ENCODE measurements at places on chromosomes 13 and 19.

DNA sequence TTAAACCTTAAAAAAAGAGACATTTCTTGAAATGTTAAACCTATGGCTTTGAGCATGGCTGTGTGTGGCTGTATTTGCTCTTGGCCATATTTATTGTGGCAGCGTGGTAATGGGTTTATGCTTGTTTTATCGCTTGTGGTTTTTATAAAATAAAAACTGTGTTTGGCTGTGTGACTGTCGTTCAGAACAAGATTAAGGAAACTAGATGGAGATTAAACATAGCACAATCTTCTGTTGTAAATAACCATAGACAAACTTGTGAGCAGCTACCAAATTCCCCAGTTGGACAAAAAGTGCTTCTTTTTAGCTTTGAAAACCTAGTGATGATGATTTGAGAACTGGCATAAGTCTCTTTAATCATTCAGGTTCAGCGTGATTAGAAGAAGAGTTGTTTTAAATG is 191.0 kb downstream of the GGACT start:
- H3K27me3 ChIP-seq: no peaks in the 10 kb centered on the region
- H3K27ac ChIP-seq: no peak overlapping the region
- peaks cover under 1% of the 10 kb centered on the region for H3K4me1 ChIP-seq
- no peaks in the 10 kb centered on the region for H3K36me3 ChIP-seq

GRCh38 chr13:51912511-51913225 is 50.9 kb downstream of the CCDC70 start:
- no peaks in the 10 kb centered on the region for H3K27me3 ChIP-seq
- H3K4me1 ChIP-seq: no peaks in the 10 kb centered on the region
- no peak overlapping the region for H3K4me3 ChIP-seq
- H3K36me3 ChIP-seq: no peaks in the 10 kb centered on the region

GRCh38 chr13:43877326-43877725 is 2.2 kb downstream of the CCDC122 start:
- no peak overlapping the region for H3K4me3 ChIP-seq
- H3K27me3 ChIP-seq: no peaks in the 10 kb centered on the region
- H3K27ac ChIP-seq: no peak overlapping the region
- peaks cover 23% of the 10 kb centered on the region for H3K4me1 ChIP-seq
- DNase-seq: no peak
- H3K36me3 ChIP-seq: no peaks in the 10 kb centered on the region

DNA sequence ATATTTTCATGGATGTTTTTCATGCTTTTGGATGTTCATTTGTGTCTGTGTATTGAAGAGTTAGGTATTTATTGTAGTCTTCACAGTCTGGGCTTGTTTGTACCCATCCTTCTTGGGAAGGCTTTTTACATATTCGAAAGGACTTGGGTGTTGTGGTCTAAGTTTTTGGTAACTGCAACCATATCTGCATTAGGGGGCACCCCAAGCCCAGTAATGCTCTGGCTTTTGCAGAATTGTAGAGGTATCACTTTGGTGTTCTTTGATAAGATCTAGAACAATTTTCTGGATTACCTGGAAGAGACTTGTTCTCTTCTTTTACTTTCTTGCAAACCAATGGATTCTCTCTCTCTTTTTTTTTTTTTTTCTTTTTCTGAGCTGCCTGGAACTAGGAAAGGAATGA is 581.3 kb downstream of the DACH1 start:
- no peak overlapping the region for H3K4me3 ChIP-seq
- no peak overlapping the region for H3K27ac ChIP-seq
- H3K27me3 ChIP-seq: no peaks in the 10 kb centered on the region
- DNase-seq: no peak
- no peaks in the 10 kb centered on the region for H3K4me1 ChIP-seq

- no peaks in the 10 kb centered on the region for H3K36me3 ChIP-seq
- no peaks in the 10 kb centered on the region for H3K4me1 ChIP-seq
- no peak for DNase-seq
- H3K27me3 ChIP-seq: no peaks in the 10 kb centered on the region
Observed at GRCh38 chr13:70034286-70034685, 73.3 kb upstream of the ATXN8OS start.

GRCh38 chr19:52270266-52270885 is 989 bp downstream of the ZNF766 start:
- H3K27ac ChIP-seq: peak overlapping the region; percentile 93
- no peaks in the 10 kb centered on the region for H3K36me3 ChIP-seq
- peak overlapping the region; percentile 93 for H3K4me3 ChIP-seq
- no peaks in the 10 kb centered on the region for H3K27me3 ChIP-seq

- H3K36me3 ChIP-seq: peaks cover 54% of the 10 kb centered on the region
- peak overlapping the region; percentile 61 for H3K27ac ChIP-seq
- no peaks in the 10 kb centered on the region for H3K27me3 ChIP-seq
- peaks cover 21% of the 10 kb centered on the region for H3K4me1 ChIP-seq
- H3K4me3 ChIP-seq: no peak overlapping the region
- DNase-seq: no peak
Observed at GRCh38 chr19:41411968-41412265, 14.3 kb downstream of the BCKDHA start.

DNA sequence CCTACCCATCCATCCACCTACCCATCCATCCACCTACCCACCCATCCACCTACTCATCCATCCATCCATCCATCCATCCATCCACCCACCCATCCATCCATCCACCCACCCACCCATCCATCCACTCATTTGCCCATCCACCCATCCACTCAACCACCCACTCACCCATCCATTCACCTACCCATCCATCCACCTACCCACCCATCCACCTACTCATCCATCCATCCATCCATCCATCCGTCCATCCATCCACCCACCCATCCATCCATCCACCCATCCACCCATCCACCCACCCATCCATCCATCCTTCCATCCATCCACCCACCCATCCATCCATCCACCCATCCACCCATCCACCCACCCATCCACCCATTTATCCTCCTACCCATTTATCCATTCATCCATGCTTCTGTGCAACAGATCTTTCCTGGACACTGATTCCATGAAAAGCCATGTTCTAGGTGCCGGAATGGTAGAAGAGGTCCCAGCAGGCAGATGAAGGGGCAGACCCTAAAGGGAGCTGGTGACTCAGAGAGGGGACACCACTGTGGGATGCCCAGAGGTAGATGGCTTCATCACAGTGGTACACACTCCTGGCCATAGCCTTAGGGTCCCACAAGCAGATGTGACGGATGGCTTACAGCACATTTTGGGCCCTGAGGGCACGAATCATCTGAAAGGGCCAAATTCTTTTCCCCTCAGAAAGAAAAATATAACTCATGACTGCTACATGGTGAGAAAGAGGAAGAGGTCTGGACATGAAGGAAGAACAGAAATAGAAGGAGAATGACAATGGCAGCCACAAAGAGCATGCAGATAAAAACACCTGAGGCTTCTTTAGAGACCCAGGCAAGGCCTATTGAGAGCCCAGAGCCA is 76.0 kb downstream of the KCTD15 start:
- H3K4me3 ChIP-seq: no peak overlapping the region
- H3K36me3 ChIP-seq: no peaks in the 10 kb centered on the region
- H3K27ac ChIP-seq: no peak overlapping the region
- H3K4me1 ChIP-seq: peaks cover 19% of the 10 kb centered on the region

DNA sequence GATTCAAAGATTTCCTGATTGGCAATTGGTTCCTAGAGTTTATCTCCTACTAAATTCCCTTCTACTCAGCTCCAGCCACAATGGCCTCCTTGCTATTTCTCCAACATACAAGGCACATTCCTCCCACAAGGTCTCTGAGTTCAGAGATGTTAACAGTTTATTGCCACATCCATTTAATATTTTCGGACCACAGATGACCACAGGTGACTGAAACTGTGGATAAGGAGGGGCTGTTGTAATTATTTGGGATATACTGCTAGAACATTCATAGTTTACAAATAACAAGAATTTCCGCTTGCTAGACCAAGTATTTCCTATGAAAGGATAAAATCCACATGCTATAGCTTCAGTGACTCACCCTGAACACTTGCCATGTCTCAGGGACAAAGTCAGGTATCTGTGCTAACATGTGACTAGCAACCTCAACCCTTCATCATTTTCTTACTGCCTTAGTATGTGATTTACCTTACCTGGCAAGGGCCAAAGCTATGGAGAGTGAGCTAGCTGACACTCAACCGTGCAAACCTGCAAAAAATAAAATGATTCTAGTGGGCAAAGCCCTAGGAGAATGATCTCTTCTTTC is 117.7 kb downstream of the TBC1D4 start:
- no peak overlapping the region for H3K4me3 ChIP-seq
- no peak for DNase-seq
- no peaks in the 10 kb centered on the region for H3K27me3 ChIP-seq
- peaks cover 10% of the 10 kb centered on the region for H3K4me1 ChIP-seq

- peaks cover 65% of the 10 kb centered on the region for H3K4me1 ChIP-seq
- peak overlapping the region; percentile 98 for H3K27ac ChIP-seq
Observed at GRCh38 chr19:47105874-47106273, 7.7 kb downstream of the ZC3H4 start.

GRCh38 chr19:5035793-5036697 is 67.1 kb downstream of the KDM4B start:
- H3K27me3 ChIP-seq: no peaks in the 10 kb centered on the region
- no peak overlapping the region for H3K4me3 ChIP-seq
- peaks cover 62% of the 10 kb centered on the region for H3K4me1 ChIP-seq
- DNase-seq: no peak
- no peaks in the 10 kb centered on the region for H3K36me3 ChIP-seq

DNA sequence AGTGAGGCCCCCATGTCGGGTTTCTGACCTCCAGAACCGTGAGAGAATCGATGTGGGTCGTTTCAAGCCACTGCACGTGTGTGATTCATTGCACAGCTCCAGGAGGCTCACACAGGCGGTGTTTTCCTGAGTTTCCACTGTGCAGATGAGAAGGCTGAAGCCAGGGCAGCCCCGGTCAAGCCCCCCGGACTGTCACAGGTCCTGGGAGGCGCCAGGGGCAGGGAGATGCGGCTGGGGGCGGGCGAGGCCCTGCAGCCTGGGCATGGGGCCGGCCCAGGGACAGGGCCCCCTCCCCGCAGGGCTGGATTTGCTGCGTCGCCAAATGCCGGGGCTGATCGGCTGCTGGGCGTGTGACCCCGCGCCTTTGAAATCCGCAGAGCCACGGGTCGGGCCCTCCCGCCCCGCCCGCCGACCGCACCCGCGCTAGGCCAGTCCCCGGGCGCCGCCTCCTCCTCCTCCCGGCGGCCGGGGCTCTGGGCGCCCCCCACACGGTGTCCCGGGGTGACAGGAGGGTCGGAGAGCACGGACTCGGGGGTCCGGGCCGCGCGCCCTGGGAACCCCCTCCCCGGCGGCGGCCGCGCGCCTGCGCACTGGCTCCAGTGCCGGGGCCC is 9.9 kb upstream of the MKNK2 start:
- no peaks in the 10 kb centered on the region for H3K27me3 ChIP-seq
- peak overlapping the region; percentile 99 for H3K27ac ChIP-seq
- H3K4me3 ChIP-seq: peak overlapping the region; percentile 93
- DNase-seq: no peak

- H3K27me3 ChIP-seq: no peaks in the 10 kb centered on the region
- H3K36me3 ChIP-seq: no peaks in the 10 kb centered on the region
- H3K4me1 ChIP-seq: peaks cover 27% of the 10 kb centered on the region
- peak; percentile 88 for DNase-seq
Observed at GRCh38 chr19:9934132-9934950, 2.0 kb downstream of the OLFM2 start.

GRCh38 chr19:39969681-39970424 is 1.1 kb upstream of the PSMC4 start:
- peaks cover 23% of the 10 kb centered on the region for H3K36me3 ChIP-seq
- peak overlapping the region; percentile 67 for H3K4me3 ChIP-seq
- no peaks in the 10 kb centered on the region for H3K27me3 ChIP-seq
- peaks cover 25% of the 10 kb centered on the region for H3K4me1 ChIP-seq
- DNase-seq: no peak

DNA sequence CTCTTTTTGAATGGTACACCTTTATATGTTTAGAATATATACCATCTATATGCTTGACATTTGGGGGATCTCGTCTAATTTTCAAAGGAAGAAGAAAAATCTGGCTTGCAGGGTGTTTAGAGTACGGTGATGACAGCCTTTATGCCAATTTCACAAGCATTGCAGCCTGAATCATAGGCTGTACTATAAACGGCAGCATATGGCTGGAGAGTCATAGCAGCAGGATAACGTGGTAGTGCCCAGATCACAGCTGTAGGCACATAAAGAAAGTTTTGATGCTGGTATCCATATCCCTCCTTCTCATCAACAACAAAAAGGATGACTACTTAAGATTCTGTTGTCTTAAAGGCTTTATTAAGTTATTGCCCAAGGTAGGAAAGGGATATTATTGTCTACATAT is 253.0 kb downstream of the PCDH9 start:
- no peak for DNase-seq
- no peak overlapping the region for H3K4me3 ChIP-seq
- no peak overlapping the region for H3K27ac ChIP-seq
- no peaks in the 10 kb centered on the region for H3K36me3 ChIP-seq

- no peaks in the 10 kb centered on the region for H3K27me3 ChIP-seq
- no peak overlapping the region for H3K27ac ChIP-seq
- H3K36me3 ChIP-seq: no peaks in the 10 kb centered on the region
Observed at GRCh38 chr13:73661687-73662425, 472.3 kb downstream of the KLF12 start.

GRCh38 chr13:112700291-112701060 is 10.6 kb downstream of the ATP11A start:
- no peak for DNase-seq
- H3K27ac ChIP-seq: no peak overlapping the region
- H3K4me1 ChIP-seq: peaks cover 16% of the 10 kb centered on the region
- no peaks in the 10 kb centered on the region for H3K36me3 ChIP-seq

DNA sequence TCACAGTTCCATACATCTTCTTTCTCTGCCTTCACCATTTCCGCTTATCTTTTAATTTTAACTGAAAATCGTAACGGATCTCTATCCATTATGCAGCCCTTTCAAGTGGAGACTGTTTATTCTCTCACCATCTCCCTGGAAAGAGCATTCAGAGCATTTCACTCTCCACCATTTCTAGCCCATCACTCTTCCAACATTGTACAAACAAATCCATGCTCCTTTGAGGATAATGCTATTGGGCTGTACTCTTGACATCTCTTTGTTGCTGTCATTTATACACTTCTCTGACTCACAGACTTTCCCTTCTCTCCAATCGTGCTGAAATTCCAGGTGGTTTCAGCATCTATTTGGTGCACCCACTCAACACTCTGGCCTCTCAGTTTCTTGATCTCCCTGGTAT is 71.4 kb downstream of the NAA16 start:
- no peak overlapping the region for H3K27ac ChIP-seq
- DNase-seq: no peak
- H3K4me1 ChIP-seq: no peaks in the 10 kb centered on the region
- no peak overlapping the region for H3K4me3 ChIP-seq
- H3K36me3 ChIP-seq: no peaks in the 10 kb centered on the region

DNA sequence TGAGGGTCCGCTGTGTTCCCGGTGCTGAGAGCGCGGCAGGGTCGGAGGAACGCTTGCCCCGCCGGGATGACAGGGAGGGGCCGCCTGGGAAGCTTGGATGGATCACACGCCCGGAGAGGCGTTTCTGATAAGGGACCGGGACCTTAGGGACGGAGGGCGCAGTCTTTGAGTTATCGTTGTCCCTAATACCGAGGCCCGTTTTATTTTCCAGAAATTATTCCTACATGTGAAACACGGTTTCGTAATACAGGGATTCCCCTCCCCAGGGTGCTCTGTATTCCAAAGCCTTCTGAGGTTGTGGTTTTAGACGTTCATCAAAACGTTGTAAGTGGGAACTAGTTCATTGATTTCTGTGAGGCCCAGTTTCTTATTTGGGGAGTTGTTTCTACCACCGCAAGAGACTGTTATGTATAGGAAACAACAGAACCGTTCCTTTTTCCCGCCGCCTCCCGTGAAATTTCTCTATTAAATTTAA is 752 bp downstream of the PDCD5 start:
- H3K4me1 ChIP-seq: peaks cover 18% of the 10 kb centered on the region
- DNase-seq: no peak
- peak overlapping the region; percentile 75 for H3K27ac ChIP-seq
- H3K27me3 ChIP-seq: no peaks in the 10 kb centered on the region
